ENCODE measurements at places on chromosomes 16 and 17.
A peak's percentile ranks its signal among the peaks of the same experiment; 100 is the strongest.

- H3K4me1 ChIP-seq = peaks cover 9% of the 10 kb centered on the region
- peaks cover 32% of the 10 kb centered on the region for H3K27me3 ChIP-seq
- DNase-seq = no peak
- no peak overlapping the region for H3K27ac ChIP-seq
Measured at GRCh38 chr17:43754947-43755346, 3.6 kb downstream of the SOST start.

DNA sequence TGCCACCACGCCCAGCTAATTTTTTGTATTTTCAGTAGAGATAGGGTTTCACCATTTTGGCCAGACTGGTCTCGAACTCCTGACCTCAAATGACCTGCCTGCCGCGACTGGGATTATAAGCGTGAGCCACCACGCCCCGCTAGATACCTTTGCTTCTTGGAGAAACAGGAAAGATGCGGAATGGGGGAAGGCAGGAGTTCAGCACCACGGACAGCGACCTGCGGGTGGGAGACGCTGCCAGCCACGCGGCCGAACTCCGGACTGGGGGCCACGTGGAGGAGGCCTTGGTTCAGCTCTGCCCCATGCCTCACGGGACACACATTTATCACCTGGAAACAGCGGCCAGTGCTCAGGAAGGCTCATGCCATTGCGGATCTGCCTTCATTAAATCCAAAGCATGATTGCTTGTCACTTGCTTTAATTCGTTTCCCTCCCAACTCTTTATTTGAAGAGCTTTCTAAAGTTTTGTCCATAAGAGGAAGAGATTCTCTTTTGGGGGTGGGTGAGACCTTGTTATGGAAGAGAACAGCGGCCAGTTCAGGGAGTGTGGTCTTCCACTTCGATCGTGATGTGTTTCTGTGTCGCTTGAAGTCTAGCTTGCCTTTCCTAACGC, 219.9 kb downstream of the ENGASE start:
- H3K27ac ChIP-seq = no peak overlapping the region
- peak; percentile 21 for DNase-seq
- H3K27me3 ChIP-seq = peaks cover 5% of the 10 kb centered on the region
- H3K4me3 ChIP-seq = no peak overlapping the region
- no peaks in the 10 kb centered on the region for H3K36me3 ChIP-seq

GRCh38 chr16:13944816-13945215, 24.9 kb downstream of the ERCC4 start:
- H3K27ac ChIP-seq = no peak overlapping the region
- no peaks in the 10 kb centered on the region for H3K4me1 ChIP-seq
- DNase-seq = no peak
- peaks cover 38% of the 10 kb centered on the region for H3K36me3 ChIP-seq
- no peak overlapping the region for H3K4me3 ChIP-seq

- H3K4me1 ChIP-seq = no peaks in the 10 kb centered on the region
- H3K27ac ChIP-seq = no peak overlapping the region
- no peak overlapping the region for H3K4me3 ChIP-seq
- DNase-seq = no peak
- H3K36me3 ChIP-seq = no peaks in the 10 kb centered on the region
Measured at GRCh38 chr16:2497116-2497630, 16.6 kb upstream of the ATP6V0C start.

GRCh38 chr16:46790599-46791270, 40.2 kb downstream of the C16orf87 start:
- peaks cover 23% of the 10 kb centered on the region for H3K36me3 ChIP-seq
- H3K27ac ChIP-seq = peak overlapping the region; percentile 59
- no peak for DNase-seq
- peaks cover 19% of the 10 kb centered on the region for H3K4me1 ChIP-seq

GRCh38 chr17:7711051-7711755, 6.2 kb downstream of the EFNB3 start:
- no peak overlapping the region for H3K27ac ChIP-seq
- H3K4me3 ChIP-seq = no peak overlapping the region
- DNase-seq = no peak
- no peaks in the 10 kb centered on the region for H3K36me3 ChIP-seq
- peaks cover 46% of the 10 kb centered on the region for H3K27me3 ChIP-seq

Data from activated T-helper 1 cell treated with anti-CD3 and anti-CD28 coated beads, Interleukin-12 subunit alpha, Interleukin-12 subunit beta, Interleukin-2, Interleukin-4 antibody, amounts not matched to agents 30 ng/mL and 10 ng/mL and 1 ng/mL, durations not matched to agents 14 hours and 24 hours and 36 hours (primary cell).